ENCODE measurements at places on chromosomes 7 and 10.

DNA sequence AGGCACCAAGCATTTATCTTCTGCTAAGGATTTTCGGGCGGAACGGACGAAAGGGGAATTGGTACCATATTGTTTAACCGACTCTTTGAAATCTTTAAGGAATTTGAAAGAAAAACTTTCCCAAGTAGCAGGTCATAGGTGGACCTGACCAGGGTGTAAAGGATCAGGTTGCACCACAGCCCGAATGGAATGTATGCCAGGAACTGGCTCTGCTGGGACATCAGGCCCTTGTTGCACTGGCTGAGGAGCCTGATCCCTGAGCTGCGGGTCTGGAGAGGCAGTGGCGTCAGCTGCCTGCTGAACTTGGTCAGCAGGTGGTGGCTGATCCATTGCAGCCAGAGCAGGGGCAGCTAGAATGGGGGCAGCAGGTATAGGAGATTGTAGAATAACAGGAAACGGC lies 41.4 kb upstream of the AKR1C2 start:
- DNase-seq, result no peak

GRCh38 chr10:75461672-75462649 lies 30.5 kb downstream of the LRMDA start:
- DNase-seq, result no peak

DNA sequence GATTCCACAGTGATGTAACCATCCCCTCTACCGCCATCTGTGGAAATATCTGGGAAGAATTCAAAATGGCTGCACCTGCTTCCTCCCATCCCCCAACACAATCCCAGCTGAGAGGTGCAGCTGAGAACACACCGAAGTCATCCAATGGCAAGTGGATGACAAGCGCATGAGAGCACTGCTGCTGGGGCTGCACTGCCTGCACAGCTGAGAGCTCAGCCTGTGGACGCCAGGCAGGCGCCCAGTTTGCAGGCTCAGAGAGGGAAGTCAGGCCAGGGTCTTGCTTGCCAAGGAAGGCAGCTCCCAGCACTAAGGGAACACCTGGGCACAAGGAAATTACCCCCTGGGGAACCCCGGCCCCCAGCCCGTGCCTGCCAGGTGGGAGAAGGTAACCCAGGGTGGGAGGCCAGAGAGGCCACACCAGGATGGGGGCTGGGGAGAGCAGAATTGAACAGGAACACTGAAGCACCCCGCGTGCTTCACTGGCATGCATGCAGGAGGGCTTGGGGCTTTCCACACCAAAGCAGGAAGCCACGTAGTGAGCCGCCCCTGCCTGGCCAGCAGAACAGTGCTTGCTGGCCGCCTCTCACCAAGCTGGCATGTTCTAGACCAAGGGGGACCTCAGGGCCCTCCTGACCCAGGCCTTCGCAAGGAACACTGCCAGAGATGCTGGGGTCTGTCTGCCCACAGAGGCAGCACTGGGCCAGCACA lies 46.2 kb downstream of the FAM53B start:
- DNase-seq, result peak; percentile 45

GRCh38 chr10:73506491-73506890 lies 10.7 kb upstream of the PPP3CB start:
- DNase-seq, result no peak

DNA sequence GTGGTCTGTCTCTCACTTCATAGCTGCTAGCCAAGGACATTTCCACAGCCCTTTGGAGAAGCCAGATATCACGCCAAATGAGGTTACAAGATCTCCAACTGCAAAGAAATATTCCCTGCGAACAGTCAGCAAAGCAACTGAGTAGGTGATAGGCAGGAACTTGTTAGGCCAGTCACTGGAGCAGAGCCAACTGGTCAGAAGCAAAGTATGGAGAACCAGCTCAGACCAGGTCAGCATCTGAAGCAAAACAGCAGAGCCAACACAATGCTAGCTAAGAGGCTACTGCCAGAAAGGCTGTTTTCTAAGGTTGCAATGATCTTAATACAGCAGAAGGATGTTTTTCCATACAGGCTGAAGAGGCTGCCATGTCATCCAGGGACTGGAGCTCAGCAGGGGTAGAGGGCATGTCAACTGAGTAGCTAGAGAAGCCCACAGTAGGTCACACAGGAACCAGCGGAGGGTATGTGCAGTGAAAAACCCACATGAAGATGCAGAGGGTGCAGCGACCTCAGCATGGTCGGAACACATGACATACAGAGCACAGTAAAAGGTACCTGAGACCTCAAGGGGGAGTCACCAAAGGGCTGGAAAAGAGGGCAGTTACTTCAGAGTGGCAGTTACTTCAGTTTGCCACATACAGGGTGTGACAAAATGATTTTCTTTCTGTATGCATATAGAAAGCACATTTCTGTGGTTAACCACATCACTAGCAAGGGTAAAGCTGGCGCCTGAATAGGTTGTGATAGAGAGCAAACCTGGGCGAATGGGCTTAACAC lies 8.9 kb downstream of the SEC31B start:
- peak; percentile 57 for DNase-seq

DNA sequence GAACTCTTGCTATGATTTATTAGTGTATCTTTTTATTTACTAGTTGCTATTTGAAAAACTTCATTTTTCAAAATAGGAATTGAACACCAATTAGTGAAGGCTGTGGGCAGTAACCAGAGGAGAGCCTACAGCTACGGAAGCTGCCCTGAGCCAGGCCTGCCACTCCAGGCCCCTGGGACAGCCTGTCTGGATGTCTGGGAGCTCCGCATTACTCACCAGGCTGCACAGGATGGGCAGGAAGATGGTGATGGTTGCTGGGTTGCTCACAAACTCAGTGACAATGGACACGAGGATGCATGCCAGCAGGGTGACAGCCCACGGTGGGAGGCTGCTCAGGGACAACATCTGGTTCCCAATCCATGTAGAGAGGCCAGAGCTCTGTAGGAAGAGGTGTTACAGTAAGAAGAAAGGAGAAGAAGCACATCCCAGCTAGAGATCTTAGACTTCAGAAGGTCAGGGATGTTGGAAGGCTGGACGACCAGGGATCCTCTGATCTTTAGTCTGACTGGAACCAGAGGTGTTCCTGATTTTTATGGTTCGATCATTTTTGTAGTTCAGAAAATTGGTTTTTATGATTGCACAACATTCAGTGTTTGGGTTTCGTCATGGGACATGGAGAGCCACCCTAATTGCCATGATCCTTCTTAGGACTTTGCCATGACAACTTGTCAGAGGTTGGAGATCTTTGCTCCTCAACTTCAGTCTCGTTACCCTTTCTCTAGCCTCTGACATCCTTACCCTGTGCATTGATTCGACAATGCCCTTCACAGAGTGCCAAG lies 23.2 kb downstream of the STMP1 start:
- DNase-seq, result no peak

DNA sequence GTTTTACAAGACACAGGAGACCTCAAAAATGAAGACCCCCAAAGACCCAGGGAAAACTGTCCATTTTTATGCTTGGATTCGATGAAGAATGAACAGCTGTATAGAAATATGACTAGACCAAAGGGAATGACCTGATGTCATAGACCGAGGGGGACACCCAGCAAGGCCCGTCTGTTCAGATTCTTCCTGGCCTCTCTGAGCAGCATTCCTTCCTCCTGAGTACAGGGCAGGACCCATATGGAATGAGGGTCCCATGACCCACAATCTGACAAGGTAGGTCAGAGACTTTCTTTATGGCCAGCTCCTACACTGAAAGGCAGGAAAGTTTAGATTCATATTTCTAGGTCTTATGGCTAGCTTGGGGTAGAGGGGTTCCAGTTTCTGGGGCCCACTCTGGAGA lies 356.0 kb downstream of the GATA3 start:
- DNase-seq, result no peak

DNA sequence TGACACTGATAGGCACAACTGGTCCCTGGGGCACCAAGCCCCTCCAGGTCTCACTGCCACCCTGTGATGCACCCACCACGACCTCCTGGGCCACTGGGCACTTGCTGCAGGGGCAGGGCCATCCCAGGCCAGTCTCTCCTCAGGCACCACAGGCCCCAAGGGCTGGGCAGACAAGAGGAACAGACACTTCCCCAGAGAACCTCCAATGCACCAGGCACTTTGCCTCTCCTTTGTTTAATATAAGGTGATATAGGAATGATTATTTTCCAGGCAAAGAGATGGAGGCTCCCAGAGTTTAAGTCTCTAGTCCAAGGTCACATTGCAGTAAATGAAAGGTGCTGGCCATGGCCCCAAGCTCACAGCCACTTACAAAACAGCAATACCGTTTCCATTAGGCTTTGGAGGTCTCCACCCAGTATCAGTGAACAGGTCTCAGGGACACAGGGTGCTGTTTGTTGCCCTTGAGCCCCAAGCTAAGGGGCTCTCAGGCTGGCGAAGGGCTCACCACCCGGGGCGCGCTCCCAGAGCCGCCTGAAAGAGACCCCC lies 4.5 kb downstream of the DEPP1 start:
- DNase-seq, result no peak

- no peak for DNase-seq
These were observed 58.7 kb downstream of the HTR7 start for GRCh38 chr10:90799172-90799571.

DNA sequence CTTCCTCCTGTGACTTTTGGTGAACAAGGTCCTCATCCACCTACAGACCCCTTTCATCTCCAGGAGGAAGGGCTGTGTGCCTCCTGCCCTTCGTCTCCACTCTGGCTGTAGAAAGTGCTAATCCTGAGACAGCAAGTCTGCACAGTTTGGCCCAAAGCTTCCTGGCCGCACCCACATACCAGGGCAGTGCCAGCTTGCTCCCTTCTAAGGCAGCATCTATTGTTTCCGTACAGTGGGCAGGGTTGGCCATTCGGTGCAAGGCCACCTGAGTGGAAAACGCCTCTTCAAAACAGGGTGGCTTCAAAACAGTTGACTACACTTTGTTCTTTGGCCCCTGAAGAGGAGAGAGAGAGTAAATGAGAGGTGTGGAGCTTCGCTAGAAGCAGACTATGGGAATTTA lies 134.1 kb upstream of the KLF14 start:
- DNase-seq, result no peak

GRCh38 chr10:100022403-100022802 lies 12.7 kb upstream of the DNMBP start:
- DNase-seq, result no peak

DNA sequence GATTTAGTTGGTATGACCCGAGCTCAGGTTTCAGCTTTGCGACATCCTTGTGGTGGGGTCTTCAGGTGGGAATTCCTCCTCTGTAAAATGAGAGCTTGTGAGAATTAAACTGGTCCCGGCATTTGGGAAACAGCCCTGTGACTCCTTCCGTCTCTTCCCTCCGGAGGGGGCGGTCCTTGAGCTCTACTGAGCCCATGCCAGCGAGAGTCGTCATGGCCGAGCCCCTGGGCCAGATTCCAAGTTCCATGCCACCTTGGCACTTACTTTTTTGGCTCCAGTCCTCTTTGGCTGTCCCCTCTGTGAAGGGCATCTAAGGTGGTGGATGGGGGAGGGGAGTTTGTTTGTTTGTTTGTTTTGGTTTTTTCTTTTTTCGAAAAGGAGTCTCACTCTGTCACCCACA lies 47.6 kb downstream of the GTF2IRD1 start:
- DNase-seq, result no peak

DNA sequence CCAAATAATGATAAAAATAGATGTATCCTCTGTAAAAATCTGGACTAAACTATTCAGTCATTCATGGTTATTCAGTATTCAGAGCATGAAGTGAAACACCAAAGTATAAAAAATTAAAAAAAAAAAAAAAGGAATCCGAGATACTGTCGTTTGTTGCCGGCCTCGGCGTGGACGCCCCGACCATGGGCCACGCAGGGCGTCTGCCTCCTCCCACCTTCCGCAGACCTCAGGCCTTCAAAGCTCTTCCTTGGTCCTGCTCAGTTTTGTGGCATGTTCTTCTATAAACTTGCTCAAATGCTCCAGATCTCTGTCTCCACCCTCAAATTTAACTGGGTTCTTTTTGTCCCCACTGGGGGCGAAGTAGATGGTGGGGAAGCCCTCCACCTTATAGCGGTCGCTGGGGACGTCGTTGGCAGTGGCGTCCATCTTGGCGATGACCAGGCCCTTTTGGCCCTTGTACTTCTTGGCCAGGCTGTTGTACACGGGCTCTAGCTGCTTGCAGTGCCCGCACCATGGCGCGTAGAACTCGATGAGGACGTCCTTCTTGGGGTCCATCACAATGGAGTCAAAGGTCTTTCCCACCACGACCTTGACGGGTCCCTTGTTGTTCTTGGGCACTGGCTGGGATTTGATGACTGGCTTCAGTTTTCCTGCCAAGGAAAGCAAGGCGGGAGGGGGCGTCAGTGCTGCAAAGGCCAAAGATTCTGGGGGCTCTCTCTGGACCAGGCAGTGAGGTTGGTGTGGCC lies 24.6 kb downstream of the PDIA4 start:
- no peak for DNase-seq

- no peak for DNase-seq
These were observed 4.1 kb downstream of the LRRC17 start for GRCh38 chr7:102916881-102917280.

- DNase-seq, result no peak
These were observed 438.7 kb upstream of the NRP1 start for GRCh38 chr10:33773253-33773573.

All from activated T-cell treated with anti-CD3 and anti-CD28 coated beads, Interleukin-2, amount 50 U/mL, for 4 hours (primary cell).